ENCODE measurements at places on chromosomes 12 and 14.
A peak's percentile ranks its signal among the peaks of the same experiment; 100 is the strongest.

DNA sequence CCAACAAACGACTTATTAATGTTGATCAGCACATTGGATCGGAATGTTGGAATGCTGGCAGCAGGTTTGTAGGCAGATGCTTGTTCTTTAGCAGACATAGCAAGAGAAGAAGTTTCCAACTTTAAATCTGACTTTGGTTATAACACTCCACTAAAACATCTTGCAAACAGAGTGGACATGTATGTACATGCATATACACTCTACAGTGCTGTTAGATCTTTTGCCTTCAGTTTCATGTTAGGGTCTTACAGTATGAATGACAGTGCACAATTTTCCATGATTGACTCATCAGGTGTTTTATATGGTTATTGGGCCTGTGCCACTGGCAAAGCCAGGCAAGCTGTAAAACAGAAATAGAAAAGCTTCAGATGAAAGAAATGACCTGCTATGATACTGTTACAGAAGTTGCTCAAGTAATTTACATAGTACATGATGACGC is 14.3 kb upstream of the DHRS7 start:
- no peak for DNase-seq

- peak; percentile 34 for DNase-seq
These were observed 484 bp downstream of the PPP1CC start for GRCh38 chr12:110742096-110742717.

- no peak for DNase-seq
These were observed 194.6 kb upstream of the PRMT8 start for GRCh38 chr12:3296409-3296701.

- no peak for DNase-seq
These were observed 97.1 kb downstream of the DAD1 start for GRCh38 chr14:22491683-22492621.

DNA sequence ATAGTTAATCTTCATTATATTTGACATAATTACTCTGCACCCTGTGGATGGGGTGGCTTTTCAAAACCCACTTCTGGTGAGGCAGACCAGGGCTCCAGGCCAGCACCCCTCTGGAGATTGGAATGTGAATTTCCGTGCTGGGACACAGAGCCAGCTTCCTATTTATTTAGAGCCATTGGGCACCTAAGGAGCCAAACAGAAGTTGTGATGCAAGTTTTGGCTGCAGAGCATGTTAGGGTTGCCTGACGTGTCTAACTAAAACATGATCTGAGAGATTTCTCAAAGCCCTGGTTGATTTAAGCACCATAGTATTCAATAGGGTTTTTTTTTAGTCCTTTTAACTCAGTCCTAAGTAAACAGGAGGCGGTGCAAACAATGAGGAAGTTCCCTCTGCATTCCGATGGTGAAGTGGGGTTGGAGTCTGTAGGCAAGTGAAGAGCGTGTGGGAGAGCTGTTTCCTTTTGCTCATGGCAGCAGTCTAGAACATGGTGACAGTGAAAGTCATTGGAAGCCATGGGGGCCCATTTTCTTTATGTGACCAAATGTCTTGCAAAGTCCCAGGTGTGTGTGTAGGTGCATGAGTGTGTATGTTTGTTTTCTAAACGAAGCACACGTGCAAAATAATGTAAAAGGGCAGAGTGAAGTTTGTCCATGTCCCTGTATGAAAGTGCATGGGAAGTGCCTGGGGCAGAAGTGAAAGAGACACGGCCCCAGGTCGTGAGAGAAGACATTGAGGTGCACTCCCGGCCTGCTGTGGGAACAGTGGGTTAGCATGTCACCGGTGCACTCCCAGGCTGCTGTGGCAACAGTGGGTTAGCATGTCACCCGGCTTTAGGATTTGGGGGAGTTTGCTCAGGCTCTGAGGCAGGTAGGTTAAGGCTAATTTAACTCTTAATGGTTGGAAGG is 117.7 kb downstream of the PRKCH start:
- no peak for DNase-seq

DNA sequence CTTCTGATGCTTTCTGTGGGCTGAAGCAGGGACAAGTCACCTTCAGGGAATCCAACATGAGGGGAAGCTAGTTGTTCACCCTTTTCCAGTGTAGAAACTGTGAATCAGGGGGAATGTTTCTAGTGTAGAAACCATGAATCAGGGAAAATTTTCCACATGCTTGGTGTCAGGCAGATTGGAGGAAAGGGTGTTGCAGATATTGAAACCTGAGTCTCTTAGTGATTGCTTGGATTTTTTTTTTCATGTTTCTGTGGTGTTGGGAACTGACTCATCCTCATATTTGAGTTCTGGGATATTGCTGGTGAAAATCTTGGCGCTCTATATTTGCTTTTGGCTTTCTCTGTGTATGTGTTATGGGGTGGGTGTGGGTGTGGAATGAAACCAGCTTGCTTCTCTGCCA is 144.5 kb upstream of the FBXO33 start:
- no peak for DNase-seq

DNA sequence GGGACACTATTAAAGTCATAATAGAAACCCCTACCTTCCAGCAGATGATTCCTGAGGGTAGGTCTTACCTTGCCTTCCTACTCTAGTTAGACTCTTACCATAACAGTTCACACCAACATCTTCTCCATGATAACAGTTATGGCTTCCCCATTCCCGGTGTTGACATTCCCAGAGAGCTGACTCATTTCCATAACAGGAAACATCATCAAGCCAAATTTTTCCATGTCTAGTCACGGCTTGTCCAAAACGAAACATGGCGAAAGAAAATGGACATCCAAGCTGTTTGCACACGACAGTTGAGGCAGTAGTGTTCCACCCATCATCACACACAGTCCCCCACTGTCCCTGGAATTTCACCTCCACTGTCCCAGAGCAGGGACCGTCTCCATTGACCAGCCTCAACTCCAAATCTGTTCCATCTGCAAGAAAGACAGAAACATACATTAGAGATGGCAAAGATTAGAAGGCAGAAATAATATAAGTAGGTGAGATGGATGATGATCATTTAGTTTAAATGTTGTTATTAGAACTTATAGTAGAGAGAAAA is 10.6 kb downstream of the CD163L1 start:
- no peak for DNase-seq

DNA sequence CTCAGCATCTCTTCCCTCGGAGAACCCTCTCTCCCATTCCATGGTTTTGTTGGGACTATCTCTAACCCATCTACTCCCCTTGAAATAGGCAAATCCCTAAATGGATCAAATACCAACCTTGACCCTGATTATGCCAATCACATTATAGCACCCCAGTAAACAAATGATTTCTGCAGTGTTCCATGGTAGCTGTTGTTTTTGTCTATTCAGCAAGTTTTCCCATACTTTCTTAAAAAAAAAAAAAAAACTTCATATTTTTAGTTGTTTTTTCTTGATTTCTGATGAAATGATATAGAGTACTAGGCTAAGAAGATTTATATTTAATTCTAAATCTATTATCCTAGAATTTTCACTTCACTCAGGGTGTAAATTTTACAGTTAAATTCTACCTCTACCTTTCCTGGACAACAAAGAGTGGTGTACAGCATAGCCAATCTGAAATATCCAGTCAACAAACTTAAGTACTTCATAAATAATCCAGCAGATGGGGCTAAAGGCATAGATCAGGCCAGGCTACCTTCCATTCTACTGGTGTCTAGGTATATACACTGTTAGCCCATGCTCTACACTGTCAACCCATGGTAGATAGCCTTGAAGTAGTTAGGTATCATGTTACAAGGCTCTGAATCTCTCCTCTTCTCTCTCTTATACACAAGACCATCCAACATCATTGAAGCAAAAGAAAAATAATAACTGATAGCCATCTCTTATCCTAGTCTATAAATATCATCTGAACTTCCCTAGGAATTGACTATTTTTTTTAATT is 82.2 kb downstream of the PLEKHG7 start:
- DNase-seq: no peak

DNA sequence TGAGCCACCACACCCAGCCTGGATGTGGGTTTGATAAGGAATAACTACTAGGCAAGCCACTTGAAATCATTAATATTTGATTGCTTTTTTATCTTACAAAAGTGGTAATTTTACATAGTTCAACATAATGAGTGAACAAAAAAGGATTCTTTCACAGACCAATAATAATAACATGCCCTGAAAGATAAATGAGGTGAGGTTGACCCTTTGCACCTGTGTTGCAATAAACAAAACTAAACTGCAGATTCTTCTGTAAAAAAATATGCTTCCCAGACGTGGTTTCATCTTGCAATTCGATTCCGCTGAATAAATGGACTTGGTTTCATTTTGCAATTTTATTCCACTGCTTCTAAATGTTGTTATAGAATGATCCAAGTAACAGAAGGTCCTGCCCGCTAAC is 1514.9 kb upstream of the TMEM132C start:
- no peak for DNase-seq

- DNase-seq: no peak
These were observed 2.3 kb upstream of the M6PR start for GRCh38 chr12:8951744-8952143.

- DNase-seq: no peak
These were observed 47.1 kb downstream of the ABCD2 start for GRCh38 chr12:39572551-39572950.

DNA sequence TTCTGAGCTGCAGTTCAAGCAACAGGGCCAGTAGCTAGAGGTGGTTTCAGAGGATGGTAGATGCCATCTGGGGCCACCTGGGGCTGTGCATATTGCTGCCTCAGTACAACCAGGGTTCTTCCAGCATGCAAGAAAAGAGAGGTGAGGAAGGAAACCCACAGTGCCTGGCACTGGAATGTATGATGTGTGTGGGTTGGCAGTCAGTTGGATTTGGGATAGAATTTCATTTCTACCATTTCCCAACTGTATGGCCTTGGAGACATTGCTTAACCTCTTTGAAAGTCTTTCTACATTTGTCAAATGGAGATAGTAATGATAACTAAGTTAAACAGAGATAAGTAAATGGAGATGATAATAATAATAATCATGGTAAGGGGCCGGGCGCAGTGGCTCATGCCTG is 10.2 kb upstream of the LRRC10 start:
- no peak for DNase-seq

- DNase-seq: no peak
These were observed 91.3 kb downstream of the TSPAN9 start for GRCh38 chr12:3168223-3169221.

GRCh38 chr14:79161571-79161970 is 991.4 kb downstream of the NRXN3 start:
- peak; percentile 24 for DNase-seq

- DNase-seq: no peak
These were observed 6.2 kb downstream of the COA8 start for GRCh38 chr14:103568952-103569351.

GRCh38 chr12:117699118-117699517 is 269.7 kb downstream of the KSR2 start:
- no peak for DNase-seq

- no peak for DNase-seq
These were observed at the start of gene TTC7B for GRCh38 chr14:90815822-90816662. TTC7B (minus strand) TSS chr14:90816430; CDS start chr14:90816295, 135 bp downstream.

GRCh38 chr12:114848666-114849065 is 164.7 kb upstream of the TBX3 start:
- DNase-seq: peak; percentile 16

DNA sequence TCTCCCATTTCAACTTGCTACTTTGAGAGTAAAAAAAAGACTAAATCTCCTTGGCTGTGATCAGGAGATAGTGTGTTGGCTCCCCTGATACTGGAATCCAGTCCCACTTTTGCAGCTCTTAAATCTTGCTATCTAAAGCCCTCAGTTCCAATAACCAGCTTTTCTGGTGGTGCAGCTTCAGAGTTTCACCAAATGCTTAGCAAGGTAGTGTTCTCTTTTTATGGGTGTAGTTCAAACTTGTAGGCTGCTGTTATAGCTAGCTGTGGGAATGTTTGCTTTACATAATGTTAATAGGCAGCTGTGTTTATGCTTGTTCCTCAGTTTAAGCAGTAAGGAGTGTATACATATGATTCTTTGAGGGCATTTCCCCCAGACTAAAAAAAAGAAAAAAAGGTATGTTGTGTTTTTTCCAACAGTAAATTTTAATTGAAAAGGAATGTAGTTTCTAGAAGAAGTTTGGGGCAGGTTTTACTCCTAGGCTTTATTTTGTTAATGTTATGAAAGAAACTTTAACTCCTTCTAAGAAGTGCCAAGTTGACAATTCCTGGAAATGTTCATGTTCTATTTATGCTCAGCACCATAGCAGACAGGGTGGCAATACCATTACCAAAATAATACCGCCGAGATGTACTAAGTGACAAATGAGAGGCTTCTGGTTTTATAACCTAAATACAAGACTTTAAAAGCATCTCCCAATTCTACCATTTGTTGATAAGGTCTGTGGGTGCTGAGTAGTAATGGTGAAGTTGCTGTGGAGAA is 12.1 kb downstream of the CRADD start:
- no peak for DNase-seq

GRCh38 chr12:115449526-115449925 is 765.6 kb upstream of the TBX3 start:
- no peak for DNase-seq

GRCh38 chr14:97771340-97772045 is 974.3 kb downstream of the VRK1 start:
- DNase-seq: no peak

GRCh38 chr12:109053382-109054123 is 1.2 kb downstream of the USP30 start:
- DNase-seq: peak; percentile 41

DNA sequence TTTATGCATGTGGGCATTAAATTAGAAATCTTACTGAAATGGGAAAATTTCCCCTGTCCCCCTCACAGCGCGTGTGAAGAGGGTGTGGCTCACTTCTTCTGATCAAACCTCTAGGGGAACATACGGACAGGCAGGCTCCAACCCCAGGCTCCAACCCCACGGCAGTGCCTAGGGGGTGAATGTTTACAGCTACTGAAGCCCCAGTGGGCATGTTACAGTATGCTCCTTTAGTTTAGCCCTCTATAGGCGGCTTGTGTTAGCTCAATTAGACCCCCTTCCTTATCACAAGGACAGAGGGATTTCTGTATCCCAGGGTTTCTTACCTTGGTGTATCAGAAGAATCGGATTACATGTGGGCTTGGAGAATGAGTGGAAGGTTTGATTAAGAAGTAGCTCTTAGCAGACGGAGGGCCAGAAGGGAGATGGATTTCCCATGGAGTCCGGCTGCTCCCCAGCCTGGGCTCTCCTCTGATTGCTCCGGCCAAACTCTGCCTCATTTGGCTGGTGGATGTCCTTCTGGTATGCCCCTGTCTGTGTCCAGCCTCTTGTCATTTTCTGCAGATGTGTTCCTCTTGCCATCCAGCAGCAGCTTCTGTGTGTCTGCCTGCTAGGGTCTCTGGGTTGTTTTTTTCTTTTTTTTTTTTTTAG is 223.7 kb downstream of the TMTC2 start:
- no peak for DNase-seq

GRCh38 chr12:70366581-70367257 is 629 bp downstream of the KCNMB4 start:
- DNase-seq: peak; percentile 55

DNA sequence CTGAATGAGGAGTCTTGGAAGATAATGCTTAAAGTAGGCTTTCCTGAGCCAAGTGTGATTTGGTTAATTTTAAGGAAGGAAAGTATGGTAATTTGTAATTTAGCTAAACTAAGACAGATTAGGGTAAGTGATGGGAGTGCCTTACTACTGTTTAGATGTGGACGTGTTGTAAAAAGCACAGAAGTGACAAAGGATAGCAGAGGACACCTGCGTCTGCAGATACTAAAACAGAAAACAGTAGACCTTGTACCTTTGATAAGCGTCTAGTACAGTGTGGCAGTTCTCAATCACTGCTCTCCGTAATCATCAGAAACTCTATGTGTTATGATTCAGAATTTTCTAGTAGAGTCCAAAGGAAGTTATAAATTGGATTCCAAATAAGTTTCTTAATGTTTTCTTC is 58.0 kb downstream of the MIA2 start:
- no peak for DNase-seq
